ENCODE measurements at places on chromosomes 3 and 15.

DNA sequence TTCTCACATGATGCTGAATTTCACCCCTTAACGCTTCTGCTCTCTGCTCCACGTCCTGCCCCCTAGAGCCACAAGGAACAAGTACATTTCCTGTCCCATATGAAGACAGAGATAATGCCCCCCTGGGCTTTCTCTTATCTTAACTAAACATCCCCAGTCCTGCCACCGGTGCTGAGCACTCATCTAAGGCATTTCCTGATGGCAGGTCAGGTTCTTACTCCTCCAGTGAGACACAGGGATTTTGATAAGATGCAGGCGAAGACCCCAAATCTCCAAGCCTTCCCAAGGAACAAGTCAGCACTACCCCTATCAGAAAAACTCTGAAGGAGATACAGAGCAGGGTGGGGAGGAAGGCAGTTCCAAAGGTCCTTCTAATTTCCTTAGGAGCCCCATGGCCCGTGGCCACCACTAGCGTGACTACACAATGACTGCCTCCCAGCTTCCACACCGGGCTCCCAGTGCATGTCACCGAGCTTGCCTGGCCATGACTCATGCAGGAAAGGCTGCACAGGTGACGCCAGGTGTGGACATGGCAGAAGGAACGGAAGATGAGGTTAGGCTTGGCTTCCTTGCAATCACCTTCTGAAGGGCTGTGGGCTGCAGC lies 152.9 kb downstream of the XXYLT1 start:
- DNase-seq, result no peak

DNA sequence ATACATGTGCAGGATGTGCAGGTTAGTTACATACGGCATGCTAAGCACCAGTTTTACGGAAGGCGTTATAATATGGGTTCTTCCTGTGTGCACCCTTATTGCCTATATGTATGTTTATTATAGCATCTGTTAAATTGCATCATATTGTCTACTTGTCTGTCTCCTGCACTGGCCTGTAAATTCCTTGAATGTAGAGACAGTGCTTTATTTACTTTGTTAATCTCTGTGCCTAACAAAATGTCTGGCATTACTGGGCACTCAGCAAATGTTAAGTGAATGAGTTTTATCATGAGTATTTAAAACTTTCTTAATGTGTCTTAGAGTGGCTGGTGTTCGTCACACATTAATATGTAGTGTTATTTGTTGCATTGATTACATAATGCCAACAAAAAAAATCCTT lies 23.8 kb downstream of the MGA start:
- no peak for DNase-seq

DNA sequence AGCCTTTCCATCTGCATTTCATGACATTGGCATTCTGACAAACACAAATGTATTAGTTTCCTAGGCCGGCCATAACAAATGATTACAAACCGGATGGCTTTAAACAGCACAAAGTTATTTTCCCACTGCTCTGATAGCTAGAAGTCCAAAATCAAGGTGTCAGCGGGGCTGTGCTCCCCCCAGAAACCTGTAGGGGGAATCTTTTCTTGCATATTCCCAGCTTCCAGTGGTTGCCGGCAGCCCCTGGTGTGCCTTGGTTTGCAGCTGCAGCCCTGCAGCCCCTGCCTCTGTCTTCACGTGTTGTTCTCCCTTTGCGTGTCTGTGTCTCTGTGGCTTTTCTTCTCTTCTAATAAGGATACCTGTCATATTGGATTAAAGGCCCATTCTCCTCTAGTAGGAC lies 79.0 kb upstream of the CDV3 start:
- no peak for DNase-seq

- no peak for DNase-seq
These were observed 710 bp downstream of the ABHD10 start for GRCh38 chr3:111979434-111980038.

- no peak for DNase-seq
These were observed 5.1 kb downstream of the SEC13 start for GRCh38 chr3:10315771-10316344.

- DNase-seq, result no peak
These were observed 174.9 kb downstream of the NSMCE3 start for GRCh38 chr15:29094711-29095110.

DNA sequence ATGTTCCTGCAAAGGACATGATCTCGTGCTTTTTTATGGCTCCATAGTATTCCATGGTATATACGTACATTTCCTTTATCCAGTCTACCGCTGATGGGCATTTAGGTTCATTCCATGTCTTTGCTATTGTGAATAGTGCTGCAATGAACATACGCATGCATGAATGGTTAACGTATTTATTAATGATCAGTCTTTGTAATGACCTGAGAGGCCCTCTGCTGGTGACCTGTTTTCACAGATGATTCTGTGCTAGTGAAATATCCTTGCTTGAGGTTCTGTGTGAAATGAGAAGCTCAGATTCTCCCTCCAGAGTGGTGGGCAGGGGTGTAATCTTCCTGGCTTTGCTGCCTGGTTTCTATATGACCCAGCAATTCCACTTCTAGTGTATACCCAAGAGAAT lies 160.2 kb upstream of the RASGRP1 start:
- DNase-seq, result no peak

GRCh38 chr3:29189328-29189727 lies 91.5 kb upstream of the RBMS3 start:
- no peak for DNase-seq

- no peak for DNase-seq
These were observed 81.1 kb downstream of the IQCH start for GRCh38 chr15:67335534-67336222.

- no peak for DNase-seq
These were observed 47.2 kb downstream of the PPARG start for GRCh38 chr3:12336099-12336498.

- DNase-seq, result no peak
These were observed 44.2 kb upstream of the KY start for GRCh38 chr3:134694946-134695543.

- DNase-seq, result no peak
These were observed 417 bp downstream of the HACD2 start for GRCh38 chr3:123584284-123584987.

DNA sequence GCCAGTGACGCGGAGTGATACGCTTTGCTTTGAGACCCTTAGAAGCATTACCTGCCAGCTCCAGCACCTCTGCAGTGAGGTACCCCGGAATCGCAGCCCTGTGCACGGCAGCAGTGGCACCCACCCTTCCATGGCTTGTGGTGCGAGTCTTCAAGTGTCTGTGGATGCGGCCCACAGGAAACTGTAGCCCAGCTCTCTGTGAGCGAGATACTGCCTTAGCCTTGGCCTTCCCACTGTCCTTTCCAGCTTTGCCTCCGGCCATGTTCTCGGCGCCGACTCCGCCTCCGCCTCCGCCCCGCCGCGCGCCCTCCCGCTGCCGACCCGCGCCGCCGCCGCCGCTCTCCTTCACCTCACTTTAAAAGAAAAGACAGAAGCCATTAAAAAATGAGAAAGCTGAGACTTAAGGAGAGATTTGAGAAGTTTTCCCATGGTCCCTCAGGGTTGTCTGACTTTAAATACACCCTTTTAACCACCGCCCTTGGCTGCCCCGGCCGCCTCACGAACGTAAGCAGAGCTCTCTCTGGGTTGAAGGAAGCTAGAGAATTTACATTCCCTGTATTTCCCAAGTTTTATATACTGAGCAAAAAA lies 78.5 kb upstream of the FAM174B start:
- no peak for DNase-seq

DNA sequence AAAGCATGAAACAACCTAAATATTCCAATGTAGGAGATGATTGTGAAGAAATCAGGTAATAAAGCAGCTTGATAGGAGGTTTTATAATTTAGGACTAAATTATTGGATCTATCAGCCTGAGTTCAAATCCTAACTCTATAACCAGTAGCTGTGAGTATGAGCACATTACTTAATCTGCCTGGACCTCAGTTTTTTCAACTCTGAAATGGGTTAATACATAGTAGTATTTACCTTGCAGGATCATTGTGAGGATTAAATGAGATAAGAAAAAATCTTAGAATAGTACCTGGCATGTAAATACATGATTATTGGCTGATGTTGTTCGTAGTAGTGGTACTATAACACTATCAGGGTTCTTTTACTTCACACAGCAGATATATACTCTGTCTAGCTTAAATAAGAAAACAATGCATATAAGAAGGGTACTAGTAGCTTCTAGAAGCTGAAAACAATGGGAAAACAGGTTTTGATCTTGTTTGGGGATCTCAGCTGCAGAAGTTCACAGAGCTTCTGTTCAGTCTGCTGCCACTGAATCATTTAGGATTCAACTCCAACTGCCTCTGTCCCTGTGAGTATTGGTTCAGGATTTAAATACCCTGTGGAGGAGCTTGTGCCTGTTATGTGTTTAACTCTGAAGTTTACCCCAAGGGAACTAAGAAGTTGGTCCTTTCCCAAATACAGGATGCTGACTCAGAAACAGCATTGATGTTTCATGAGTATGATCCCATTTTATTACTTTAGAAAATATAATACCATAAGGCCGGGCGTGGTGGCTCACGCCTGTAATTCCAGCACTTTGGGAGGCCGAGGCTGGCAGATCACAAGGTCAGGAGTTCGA lies 34.2 kb downstream of the KAT2B start:
- no peak for DNase-seq

DNA sequence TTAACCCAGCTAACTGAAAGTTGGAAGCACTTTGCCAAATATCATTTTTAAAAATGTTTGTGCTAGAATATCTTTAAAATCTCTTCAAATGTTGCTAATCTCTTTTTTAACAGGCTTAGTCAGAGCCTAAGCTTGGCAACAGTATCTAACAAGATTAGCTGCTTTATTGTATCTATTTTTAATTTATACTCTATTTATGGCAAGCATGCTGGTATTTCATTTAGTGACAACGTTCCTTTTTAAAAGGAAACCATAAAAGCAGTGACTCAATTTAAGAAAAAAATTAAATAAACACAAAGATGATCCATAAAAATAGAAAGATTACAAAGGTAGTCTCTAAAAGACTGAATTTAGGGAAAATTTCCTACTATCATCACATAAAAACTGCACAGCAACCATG lies 40.5 kb downstream of the SLC12A6 start:
- DNase-seq, result no peak

- no peak for DNase-seq
These were observed 333.8 kb downstream of the EPHB1 start for GRCh38 chr3:135128818-135129217.

- DNase-seq, result no peak
These were observed 5.6 kb upstream of the TMEM45A start for GRCh38 chr3:100486808-100487207.

GRCh38 chr3:71008350-71008935 lies 575.1 kb downstream of the FOXP1 start:
- no peak for DNase-seq

DNA sequence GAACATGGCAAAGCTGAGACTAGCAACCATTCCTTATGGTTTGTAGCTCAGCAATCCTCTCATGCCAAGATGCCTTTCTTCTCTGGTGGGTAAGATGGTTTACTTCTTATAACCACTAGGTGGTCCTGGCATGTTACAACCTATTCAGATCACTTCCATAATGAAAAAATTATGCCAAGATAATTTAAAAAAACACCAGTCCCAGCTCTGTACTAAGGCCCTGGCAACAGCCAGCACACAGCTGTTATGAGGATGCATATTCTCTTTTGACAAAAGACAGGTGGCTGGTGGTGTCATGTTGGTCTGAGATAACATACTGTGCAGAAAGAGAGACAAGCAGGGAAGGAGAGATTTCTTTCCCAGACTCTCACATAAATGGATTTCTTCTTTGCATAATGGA lies 65.7 kb upstream of the FRMD4B start:
- no peak for DNase-seq

DNA sequence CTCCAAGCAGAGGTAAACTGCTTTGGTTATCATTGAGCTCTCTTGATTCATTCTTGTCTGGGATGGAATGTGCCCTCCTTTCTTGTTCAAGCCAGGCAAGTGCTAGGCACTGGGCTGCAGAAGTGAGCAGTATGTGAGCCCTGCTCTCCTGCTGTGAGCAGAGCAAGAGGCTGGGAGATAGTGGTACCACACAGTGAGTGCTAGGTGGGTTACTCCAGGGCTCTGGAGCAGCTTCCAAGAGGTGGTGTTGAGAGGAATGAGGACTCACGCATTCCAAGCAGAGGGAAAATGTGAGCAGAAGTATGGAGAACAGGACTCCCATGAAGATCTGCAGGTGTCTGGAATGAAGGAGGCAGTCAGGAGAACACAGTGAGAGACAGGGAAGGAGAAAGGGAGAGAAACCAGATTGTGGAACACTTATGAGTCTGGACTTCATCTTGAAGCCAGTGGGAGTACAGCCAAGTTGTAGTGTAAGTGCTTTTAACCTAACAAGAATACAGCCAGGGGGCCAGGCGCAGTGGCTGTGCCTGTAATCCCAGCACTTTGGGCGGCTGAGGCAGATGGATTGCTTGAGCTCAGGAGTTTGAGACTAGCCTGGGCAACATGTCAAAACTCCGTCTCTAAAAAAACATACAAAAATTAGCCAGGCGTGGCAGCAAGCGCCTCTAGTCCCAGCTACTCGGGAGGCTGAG lies 199.9 kb upstream of the CTDSPL start:
- no peak for DNase-seq

DNA sequence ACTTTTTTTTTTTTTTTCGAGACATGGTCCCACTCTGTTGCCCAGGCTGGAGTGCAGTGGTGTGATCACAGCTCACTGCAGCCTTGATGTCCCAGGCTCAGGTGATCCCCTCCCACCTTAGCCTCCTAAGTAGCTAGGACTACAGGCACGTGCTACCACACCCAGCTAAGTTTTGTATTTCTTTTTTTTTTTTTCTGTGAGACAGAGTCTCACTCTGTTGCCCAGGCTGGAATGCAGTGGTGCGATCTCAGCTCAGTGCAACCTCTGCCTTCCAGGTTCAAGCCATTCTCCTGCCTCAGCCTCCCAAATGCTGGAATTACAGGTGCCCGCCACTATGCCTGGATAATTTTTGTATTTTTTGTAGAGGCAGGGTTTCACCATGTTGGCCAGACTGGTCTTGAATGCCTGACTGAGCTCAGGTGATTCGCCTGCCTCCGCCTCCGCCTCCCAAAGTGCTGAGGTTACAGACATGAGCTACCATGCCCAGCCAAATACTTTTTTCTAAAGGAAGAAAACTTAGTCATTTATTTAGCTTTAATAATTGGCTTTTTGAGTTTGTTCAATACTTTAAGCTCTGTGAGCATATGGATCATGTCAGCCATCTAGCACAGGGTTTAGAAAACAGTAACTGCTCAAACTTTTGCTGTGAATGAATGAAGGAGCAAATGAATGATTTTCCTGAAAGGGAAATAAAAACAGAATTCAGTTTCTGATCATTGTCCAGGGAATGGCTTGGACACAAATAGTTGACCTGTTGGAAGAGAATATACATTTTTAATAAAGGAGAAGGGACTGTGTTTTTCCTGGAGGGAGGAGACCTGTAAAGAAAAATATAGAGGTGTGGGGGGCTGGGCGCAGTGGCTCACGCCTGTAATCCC lies 26.0 kb downstream of the UBE2E1 start:
- no peak for DNase-seq

All from GM12891 (cell line).